ENCODE measurements at places on chromosomes 2 and 18.

GRCh38 chr2:224401641-224402342 lies at the start of gene FAM124B:
Gene FAM124B, minus strand, starts transcription at chr2:224402107. Its CDS starts 339 bp downstream, at chr2:224401768.
- no peak for DNase-seq

DNA sequence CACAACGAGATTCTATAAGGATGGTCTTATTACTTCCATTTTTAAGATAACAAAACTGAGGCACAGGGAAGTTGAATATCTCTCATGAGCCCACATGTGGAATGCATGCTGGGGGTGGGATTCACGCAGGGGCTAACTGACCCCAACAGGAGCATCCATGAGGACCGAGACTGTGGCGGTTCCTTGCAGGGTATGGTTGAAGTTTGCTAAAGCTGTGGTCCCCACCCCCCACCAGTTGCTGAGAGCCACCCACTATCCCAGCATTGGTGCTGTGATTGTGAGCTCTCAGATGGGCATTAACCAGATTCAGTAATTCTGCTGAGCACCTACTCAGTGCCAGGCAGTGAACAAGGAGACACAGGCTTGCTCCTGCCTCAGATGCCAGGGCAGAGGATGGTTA lies 116.0 kb upstream of the TEX51 start:
- DNase-seq, result no peak

GRCh38 chr18:60466677-60467076 lies 94.1 kb upstream of the MC4R start:
- no peak for DNase-seq

GRCh38 chr18:24657444-24657842 lies 197.0 kb downstream of the HRH4 start:
- no peak for DNase-seq

- no peak for DNase-seq
Measured at GRCh38 chr2:29601872-29602271, 319.5 kb downstream of the ALK start.
